Naive thymus-derived CD4-positive, alpha-beta T cell (primary cell): ENCODE measurements at places on chromosomes 1 and 21. TPM values are rescaled to one million over a fixed set of nuclear protein-coding genes. Genes with fewer than 3 reads are reported as not detected.

Gene F5
- 12.6 TPM in 2 replicates for total RNA-seq

Gene MFSD2A
- total RNA-seq = 4.3 and 4.4 TPM in 2 replicates

Gene FAM3B
- total RNA-seq = not detected

- H3K27ac ChIP-seq = no peak overlapping the region
- H3K27me3 ChIP-seq = no peaks in the 10 kb centered on the region
- H3K36me3 ChIP-seq = no peaks in the 10 kb centered on the region
- no peak overlapping the region for H3K4me3 ChIP-seq
- no peaks in the 10 kb centered on the region for H3K4me1 ChIP-seq
- no peak for DNase-seq
Observed at GRCh38 chr21:41147096-41147978, 20.6 kb upstream of the BACE2 start.

DNA sequence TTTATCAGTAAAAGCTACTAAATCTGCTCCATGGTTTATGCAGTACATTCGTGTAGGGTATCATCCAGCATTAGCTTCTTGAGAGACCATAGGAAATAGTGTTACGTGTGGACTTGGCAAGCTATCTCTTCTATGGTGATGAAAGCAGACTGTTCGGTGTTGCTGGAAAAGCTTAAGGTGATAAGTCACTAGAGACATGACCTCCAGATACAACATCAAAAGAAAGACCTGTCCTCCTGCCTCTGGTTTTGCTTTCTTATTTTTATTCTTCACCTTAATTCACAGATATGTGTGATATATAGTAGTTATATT is 53.5 kb upstream of the S1PR1 start:
- H3K4me3 ChIP-seq = no peak overlapping the region
- H3K4me1 ChIP-seq = peaks cover 17% of the 10 kb centered on the region
- H3K36me3 ChIP-seq = no peaks in the 10 kb centered on the region
- no peak overlapping the region for H3K27ac ChIP-seq

GRCh38 chr1:60947367-60947766 is 135.0 kb upstream of the NFIA start:
- no peaks in the 10 kb centered on the region for H3K4me1 ChIP-seq
- no peak overlapping the region for H3K27ac ChIP-seq
- no peaks in the 10 kb centered on the region for H3K27me3 ChIP-seq

GRCh38 chr1:152148981-152149380 is 10.0 kb downstream of the RPTN start:
- H3K27me3 ChIP-seq = peaks cover 4% of the 10 kb centered on the region
- DNase-seq = no peak
- H3K4me1 ChIP-seq = no peaks in the 10 kb centered on the region
- no peak overlapping the region for H3K27ac ChIP-seq
- no peak overlapping the region for H3K4me3 ChIP-seq
- no peaks in the 10 kb centered on the region for H3K36me3 ChIP-seq

DNA sequence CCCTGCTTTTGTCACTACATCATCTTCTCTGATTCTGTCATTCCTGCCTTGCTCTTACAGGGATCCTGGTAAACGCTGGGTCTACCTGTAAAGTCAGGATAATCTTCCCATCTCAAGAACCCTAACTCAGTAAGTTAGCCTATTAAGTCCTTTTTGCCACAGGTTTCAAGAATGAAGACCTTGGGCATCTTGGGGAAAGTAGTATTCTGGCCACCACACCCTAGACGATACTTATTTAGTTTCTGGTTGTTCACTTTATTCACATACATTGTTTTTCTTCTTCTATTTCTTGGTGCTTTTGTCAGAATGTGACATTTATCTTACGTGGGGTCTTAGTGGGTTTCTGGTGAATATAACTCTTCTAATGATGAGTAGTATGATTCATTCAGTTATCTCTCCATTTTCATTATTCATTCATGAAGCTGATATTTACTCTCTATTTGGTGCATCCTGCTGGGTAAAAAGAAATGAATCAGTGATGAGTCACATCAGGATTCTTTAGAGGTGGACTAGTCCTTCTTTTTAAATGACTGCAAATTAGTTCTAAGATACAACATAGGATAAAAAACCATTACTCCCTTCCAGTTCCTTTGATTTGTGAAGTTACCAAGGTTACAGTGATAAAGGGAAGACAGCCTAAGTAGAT is 514.4 kb upstream of the B3GALT2 start:
- H3K36me3 ChIP-seq = no peaks in the 10 kb centered on the region
- no peak overlapping the region for H3K4me3 ChIP-seq
- H3K27ac ChIP-seq = no peak overlapping the region
- DNase-seq = no peak

DNA sequence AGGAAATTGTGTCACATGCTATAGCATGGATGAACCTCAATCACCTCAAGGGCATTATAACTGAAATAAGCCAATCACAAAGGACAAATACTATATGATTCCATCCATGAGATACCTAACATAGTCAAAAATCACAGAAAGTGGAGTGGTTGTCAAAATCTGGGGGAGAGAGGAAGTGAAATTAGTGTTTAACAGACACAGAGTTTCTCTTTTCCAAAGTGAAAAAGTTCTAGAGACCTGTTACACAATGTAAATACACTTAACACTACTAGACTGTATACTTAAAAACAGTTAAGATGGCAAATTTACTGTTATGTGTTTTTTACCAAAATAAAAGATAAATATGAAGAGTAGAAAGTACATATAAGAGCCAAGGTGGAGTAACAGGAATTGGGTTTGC is 31.8 kb downstream of the ZNF644 start:
- H3K36me3 ChIP-seq = peaks cover 16% of the 10 kb centered on the region
- H3K27me3 ChIP-seq = no peaks in the 10 kb centered on the region
- no peak overlapping the region for H3K27ac ChIP-seq
- H3K4me1 ChIP-seq = no peaks in the 10 kb centered on the region
- H3K4me3 ChIP-seq = no peak overlapping the region
- DNase-seq = no peak
